ENCODE measurements at places on chromosomes 5 and 9. TPM values are rescaled to one million over a fixed set of nuclear protein-coding genes. Genes with fewer than 3 reads are reported as not detected.
A peak's percentile ranks its signal among the peaks of the same experiment; 100 is the strongest.

The EIF4E1B gene
- not detected for total RNA-seq

The DRD1 gene
- total RNA-seq = not detected

The HTR4 gene
- total RNA-seq = 0.08 TPM

The SEMA6A gene
- total RNA-seq = 6.1 TPM

The SCGB3A2 gene
- total RNA-seq = not detected

DNA sequence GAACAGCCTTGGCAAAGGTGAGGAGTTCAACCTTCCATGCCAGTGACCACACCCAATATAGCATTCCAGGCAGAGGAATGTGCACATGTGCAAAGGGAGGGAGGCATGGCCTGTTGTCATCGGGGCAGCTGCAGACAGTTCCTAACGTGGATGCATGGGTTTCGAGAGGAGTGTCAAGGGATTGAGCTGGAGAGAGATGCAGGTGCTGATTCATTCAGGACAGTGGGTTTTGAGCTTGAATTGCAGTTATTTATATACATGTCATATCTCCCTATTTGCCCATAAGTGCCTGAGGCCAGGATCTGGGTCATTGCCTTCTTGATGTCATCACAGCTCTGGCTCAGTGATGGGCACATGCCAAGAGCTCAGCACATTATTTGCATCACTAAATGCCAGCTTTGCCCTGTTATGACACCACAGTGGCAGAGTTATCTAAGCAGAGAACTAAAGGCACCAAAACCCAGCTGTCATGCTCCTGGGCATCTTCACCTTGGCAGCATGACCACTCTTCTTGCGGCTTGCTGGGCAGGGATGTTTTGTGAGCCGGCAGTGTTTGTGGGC lies 278.0 kb downstream of the NTRK2 start:
- ATAC-seq = peak; percentile 87

DNA sequence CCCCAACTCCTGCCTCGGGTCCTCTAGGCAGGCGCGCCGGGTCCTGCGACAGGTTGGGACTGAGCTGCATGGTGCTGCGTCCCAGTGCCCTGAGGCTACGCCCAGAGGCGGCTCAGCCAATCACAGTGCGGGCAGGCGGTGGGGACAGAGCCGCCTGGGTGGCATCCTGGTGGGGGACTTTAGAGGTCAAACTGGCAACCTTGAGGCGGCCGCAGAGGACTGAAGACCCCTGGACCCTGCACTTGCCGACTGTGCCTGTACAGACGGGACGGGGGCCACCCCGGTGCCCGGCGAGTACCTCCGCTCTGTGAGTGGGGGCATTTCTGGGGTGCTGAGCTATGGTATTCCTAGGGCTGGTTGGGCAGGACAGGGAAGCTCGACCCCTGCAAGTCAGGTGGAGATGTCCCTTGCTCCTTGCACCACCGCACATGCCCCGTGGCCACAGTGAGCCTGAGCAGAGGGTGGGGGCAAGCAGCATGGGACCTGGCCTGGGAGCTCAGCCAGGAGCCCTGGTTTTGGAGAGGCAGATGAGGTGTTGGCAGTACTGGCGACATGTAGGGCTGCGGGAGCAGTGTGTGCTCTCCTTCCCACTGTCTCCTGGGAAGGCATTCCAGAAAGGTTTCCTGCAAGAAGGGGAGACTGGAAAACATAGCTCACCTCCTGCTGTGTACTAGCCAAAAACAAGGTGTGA lies 45.5 kb downstream of the CTSL start:
- no peak for ATAC-seq

GRCh38 chr9:83012168-83012921 lies 50.6 kb downstream of the RASEF start:
- no peak for ATAC-seq

- peak; percentile 35 for ATAC-seq
Observed at GRCh38 chr5:170420806-170421412, 31.7 kb upstream of the KCNMB1 start.

DNA sequence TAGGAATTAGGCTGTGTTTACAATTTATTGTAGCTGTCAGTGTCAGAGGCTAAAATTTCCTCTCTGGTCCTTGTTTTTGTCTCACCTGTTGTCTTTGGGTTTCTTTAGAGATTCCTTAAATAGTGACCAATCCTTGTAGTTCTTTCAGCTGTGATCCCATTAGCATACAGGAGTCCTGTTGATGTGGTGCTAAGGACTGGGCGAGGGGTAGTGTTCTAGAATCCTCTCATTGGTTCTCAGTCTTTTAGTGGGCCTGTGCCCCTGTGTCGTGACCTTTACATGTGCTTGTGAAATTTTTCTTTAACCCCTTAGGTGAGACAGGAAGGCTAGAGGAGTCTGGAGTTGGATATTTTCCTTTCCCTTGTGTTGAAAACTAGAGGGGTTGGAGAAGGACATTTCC lies 51.2 kb downstream of the ZNF618 start:
- ATAC-seq = no peak

DNA sequence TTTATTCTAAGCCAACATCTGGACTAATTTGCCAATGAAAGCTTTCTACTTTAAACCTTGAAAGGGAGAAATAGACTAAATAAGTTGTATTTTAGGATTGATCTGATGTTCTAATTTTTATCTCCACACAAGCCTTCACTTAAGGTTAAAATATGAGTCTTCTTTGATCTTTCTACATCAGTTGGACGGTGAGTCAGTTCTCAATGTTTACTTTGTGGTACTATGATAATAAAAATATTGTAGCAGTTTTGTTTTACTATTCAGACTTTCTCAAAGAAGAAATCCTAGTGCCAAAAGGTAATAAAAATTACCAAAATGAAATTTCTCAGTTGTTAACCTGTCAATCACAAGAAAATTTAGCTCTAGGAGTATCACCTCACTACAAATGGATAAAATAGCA lies 203.5 kb upstream of the RGMB start:
- no peak for ATAC-seq

DNA sequence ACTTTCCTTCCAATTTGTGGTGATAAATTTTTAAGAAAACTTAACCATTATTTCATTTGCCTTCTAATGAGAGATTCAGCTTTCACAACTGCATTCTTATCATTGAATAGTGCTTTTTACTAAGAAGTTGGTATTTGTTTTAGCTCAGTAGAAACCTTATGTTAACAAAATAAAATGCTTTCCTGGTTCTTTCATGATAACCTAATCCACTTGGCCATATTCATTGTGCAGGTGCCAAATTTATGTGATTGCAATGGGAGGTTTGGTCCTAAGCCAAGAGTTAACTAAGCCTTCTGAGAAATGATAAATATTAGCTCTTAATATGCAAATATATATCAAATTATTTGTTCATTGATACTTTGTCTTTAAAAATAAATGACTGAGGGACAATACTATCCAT lies 141.1 kb upstream of the TLE4 start:
- ATAC-seq = no peak

GRCh38 chr9:137445930-137446431 lies 4.8 kb upstream of the ENTPD8 start:
- ATAC-seq = peak; percentile 20

Data from esophagus mucosa (tissue), 1 donor.